Left cardiac atrium (tissue), 4 donors: ENCODE measurements at places on chromosomes 5 and 9. TPM values are rescaled to one million over a fixed set of nuclear protein-coding genes. Genes with fewer than 3 reads are reported as not detected.

GRCh38 chr5:82886911-82887310 lies 190.3 kb downstream of the TMEM167A start:
- DNase-seq = no peak

GRCh38 chr5:37370864-37371726 lies at the start of gene NUP155:
Gene NUP155 (minus strand): TSS chr5:37371106. CDS start chr5:37370977, 129 bp downstream.
- peak; percentile 94 for DNase-seq

DNA sequence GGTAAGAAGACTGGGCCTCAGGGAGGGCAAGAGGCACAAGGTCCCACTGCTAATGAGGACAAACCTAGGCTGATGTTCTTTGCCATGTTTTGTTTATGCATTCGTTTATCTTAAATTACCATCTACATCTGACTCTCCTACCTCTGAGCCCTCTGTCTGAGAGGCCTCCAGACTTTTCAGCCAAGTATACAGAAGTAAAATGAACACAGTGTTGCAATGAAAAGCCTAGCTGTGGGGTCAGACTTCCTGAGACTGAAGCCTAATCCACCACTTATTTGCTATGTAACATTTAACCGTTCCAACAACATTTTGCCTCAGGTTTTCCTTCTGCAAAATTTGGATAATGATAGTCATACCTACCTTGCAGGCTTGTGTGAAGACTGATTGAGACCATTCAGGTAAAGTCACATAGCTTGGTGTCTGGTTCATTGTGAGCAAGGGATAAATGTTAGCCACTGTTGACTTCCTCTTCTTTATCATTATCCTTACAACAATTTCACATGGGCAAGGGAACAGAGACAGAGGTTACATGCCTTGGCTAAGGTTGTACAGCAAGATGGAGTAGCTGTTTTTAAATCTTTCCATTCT lies 374.9 kb upstream of the CLINT1 start:
- DNase-seq = no peak

GRCh38 chr5:135543001-135543484 lies 7.3 kb upstream of the NEUROG1 start:
- no peak for DNase-seq

DNA sequence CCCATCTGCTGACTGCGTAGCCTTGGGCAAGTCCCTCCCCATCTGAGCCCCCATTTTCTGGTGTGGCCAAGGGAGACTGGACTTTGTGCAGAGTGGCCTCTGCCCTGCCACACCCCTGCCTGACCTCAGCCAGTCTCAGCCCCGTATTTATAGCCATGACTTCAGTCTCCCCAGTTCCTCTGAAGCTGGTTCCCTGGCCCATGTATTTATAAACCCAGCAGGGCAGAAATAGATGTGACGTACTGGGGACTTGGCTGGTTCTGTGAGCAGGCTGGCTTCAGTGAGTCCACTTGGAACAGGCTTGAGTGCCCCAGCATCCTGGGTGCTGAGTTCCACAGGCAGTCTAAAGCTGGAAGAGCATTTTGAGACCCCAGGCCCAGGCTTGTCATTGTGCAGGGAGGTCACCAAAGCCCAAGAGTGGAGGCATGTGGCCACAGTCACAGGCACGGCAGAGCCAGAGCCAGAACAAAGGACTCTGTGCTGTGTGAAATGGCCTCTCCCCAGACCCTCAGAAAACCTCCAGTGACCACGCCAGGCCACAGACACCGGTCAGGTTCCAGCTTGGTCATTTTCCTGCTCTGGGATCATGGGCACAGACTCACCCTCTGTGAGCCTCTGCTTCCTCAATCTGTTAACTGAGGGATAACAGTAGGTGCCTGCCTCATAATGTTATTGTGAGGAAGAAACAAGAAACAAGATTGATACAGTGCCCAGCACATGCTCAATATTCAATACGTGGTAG lies 30.4 kb upstream of the SYNPO start:
- peak; percentile 68 for DNase-seq

Gene ADAMTS12
- total RNA-seq = 3.8 TPM

- no peak for DNase-seq
Observed at GRCh38 chr9:34459941-34460340, 1.3 kb downstream of the DNAI1 start.

Gene CRHBP
- total RNA-seq = 1.8 TPM
